ENCODE measurements at places on chromosomes 16 and 17.

- no peak for DNase-seq
These were observed 47.1 kb downstream of the TNRC6C start for GRCh38 chr17:78005452-78006171.

GRCh38 chr17:57354673-57355072 is 98.3 kb downstream of the MSI2 start:
- no peak for DNase-seq

- no peak for DNase-seq
These were observed 543 bp upstream of the GPS2 start for GRCh38 chr17:7315570-7316235.

GRCh38 chr16:21103941-21104860 is 46.4 kb downstream of the DNAH3 start:
- no peak for DNase-seq

GRCh38 chr17:82396601-82397435 is 21.3 kb upstream of the HEXD start:
- DNase-seq = no peak

GRCh38 chr17:8447799-8448198 is 12.1 kb downstream of the NDEL1 start:
- no peak for DNase-seq

GRCh38 chr17:61338000-61338798 is 61.4 kb upstream of the TBX2 start:
- no peak for DNase-seq

DNA sequence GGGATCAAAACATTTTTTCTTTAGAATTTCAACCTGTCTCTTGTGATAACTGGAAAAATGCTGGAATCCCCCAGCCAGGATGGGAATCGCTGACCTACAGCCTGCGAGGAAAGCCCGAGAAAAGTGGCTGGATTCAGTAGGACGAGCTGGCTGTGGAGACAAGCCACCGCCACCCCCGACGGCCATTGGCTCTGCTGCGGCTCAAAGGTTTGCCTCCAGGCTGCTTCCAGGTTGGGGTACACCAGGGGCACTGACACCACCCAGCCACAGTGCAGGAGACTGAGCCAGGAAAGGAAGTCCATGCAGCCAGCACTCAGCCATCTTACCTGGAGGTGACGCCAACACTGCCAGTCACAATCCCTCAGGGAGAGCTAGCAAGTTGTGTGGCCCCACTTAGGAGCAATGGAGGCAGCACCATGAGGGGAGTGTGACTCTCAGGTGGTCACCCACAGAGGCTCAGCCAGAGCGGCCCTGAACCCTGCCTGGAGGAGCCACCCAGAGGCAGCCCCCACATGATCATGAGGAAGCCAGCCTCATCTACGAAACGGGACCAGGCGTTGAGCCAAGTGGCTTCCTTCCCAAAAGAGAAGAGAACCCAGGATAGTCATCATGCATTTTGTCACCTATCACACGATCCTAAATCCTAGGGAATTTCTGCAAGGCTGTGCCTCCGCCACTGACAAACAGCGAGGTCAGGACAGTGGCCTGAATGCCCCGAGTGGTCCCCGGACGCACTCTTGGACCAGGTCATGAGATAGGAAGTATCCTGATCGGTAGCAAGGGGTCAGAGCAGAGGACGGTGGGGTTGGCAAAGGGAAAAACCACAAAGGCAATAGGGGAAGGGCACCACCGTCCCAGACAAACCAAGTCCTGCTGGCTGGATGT is 84.8 kb downstream of the RBFOX3 start:
- no peak for DNase-seq

DNA sequence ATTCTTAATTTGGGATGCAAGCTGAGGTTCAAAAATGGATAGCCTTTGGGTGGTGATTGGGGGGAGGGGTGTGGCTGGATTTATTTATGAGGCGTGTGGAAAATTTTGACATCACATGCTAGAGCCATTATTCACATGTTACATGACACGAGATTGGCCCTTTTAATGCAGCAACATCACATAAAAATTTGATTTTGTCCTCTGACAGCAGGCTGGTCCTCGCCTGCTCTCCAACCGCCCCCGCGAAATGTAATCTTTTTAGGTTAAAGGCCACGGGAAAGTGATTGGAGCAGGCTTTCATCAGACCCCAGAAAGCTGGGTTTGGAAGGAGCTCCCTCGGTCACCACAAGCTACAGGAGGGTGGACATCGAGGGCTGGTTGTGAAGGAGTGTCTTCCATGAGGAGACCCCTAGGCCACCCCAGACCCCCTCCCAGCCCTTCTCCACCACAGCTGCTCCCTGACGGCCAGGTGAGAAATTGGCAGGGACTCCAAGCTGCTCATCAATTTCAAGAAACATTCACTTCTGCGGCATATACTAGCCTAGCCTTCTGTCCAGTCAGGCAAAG is 502.7 kb upstream of the PSMD7 start:
- no peak for DNase-seq

- DNase-seq = no peak
These were observed 23.3 kb downstream of the SLC38A7 start for GRCh38 chr16:58661199-58661830.

GRCh38 chr17:21239680-21240368 is 13.4 kb downstream of the NATD1 start:
- DNase-seq = no peak

GRCh38 chr16:31505483-31505882 is 2.7 kb downstream of the RUSF1 start:
- DNase-seq = no peak

DNA sequence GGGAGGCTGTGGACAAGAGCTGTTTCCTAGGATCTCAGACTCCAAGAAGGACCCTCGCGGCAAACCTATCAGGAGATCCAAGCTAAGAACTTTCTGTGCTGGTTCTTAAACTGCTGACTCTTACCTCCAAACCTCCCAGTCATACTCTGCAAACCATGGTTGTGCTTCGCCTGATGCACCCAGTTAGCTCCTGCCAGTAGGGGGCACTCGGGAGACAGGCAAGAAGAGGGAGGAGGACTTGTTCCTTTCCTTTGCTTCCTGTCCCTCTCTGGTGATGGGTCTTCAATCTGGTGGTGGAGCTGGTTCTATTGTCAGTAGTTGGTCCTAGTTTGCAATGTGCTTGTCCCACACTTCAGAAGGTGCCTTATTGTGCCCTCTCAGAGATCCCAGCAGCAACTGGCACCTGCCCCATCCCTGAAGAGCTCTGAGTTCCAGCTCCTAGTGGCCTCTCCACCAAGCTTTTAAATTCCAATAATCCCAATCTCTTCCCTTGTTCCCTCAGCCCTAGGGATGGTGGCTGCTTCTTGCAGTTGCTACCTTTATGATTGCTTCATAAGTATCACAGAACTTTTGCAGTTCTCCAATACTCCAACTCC is 113.5 kb upstream of the RPL38 start:
- no peak for DNase-seq

DNA sequence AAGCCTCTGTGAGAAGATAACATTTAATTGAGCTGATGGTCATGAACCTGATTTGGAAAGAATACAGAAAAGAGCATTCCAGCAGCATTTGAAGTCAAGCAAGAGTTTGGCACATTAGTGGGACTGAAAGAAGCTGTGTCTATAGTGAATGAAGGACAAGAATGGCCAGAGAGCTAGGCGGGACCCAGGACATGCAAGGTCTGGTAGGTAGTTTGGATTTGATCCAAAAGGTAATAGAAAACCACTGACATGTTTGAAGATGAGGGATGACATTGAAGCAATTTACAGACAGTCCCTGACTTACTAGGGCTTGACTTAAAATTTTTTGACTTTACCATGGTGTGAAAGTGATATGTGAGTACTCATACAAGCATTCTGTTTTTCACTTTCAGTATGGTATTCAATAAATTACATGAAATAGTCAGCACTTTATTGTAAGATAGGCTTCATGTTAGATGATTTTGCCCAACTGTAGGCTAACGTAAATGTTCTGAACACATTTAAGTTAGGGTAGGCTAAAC is 7.6 kb downstream of the CYB5B start:
- DNase-seq = no peak

GRCh38 chr16:67963662-67964321 is 4.6 kb downstream of the SLC12A4 start:
- no peak for DNase-seq

DNA sequence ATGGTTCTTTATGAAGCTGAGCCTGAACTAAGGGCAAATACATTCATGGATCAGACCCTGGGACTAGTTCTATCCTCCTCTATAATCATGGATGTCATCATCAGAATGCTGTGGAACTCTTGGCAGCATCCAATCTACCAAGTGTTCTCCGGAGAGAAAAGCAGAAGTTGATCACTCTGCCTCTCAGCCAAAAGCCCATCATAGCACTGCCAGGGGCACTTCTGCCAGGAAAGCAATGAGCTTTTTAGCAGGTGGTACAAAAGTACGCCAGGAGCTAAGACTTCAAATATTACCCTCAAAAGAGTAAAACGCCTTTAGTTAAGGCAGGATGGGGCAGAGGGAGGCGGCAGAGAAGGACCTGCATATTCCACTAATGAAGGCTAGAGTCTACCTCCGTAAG is 279.0 kb downstream of the SLC39A11 start:
- no peak for DNase-seq

GRCh38 chr17:76264425-76264754 is 758 bp upstream of the UBALD2 start:
- no peak for DNase-seq

GRCh38 chr16:81987121-81987520 is 24.1 kb downstream of the SDR42E1 start:
- DNase-seq = no peak
